ENCODE measurements at places on chromosomes 7 and 10.

DNA sequence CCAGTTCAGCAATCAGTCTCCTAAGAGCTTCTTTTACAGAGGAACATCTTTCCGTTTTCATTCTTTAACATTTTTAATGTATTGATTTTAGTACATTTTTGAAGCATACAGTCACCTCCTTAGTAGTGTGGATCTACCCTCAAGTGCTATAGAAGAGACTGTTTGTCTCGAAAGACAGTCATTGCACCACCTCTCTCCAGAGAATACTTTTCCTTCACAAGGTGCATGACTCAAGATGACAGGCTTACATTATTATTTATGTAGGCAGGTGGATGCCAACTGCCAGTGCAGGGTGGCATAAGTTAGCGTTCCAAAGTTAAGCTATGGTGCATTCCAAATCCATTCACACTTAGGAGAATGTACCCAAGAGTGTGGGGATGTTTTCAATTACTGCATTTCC is 71.8 kb downstream of the ZEB1 start:
- DNase-seq = no peak

GRCh38 chr7:71563276-71563675 is 431.3 kb downstream of the GALNT17 start:
- DNase-seq = no peak

DNA sequence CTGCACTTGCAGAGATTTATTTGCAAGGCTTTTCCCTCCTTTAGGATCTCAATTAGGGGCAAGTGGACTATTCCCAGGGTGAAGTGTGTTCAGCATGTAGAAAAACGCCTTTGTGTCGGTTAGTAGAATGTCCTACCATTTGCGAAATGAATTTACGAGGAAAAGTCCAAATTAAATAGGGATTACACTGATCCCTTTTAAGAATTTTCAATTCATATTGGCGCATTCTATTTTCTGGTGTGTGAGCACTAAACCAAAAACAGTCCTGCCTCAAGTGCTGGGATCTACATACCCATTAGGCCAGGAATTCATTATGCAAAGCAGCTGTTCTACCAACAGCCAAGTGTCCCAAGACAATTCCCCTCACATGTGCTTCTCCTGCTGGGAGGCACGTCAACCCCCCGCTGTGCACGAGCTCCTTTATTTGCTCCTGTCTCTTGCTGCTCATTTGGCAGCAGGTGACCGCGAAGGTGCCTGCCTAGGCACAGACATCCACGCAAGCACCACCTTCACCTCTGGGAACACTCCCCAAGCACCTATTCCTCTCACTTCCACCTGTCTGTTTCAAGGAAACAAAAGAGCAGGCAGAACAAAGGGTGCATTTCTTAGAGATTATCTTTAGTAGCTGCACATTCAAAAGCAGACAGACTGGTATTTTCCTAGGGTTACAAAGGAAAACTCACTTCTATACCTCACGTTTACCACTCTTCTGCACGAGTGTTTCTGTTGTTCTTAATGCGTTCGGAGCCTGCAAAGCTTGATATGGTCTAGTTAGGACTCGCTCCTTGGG is 134.6 kb upstream of the FGFR2 start:
- DNase-seq = no peak

GRCh38 chr10:96358851-96359540 is at the start of gene OPALIN:
TSS of gene OPALIN (minus strand) at chr10:96359002. CDS start at chr10:96358896, 106 bp downstream.
- no peak for DNase-seq

GRCh38 chr10:112769611-112770370 is 180.3 kb upstream of the TCF7L2 start:
- DNase-seq = no peak

DNA sequence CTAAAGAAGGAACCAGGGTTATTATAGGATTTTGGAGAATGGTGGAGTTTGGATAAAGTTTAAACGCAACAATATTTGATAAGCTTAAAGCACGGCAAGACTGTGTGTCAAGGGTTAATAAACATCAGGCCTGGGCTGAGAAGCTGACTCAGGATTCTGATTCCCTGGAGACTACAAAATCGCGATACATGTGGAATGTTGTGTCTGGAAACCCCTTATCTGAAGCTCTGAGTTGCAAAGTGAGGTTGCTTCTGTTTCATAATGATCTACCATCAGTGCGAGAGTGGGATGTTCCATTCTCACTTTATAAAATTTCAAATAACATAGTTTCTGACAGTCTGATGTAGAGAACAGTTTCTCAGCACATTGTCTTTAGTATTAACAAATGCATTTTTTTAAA is 7.8 kb downstream of the C1GALT1 start:
- peak; percentile 71 for DNase-seq

DNA sequence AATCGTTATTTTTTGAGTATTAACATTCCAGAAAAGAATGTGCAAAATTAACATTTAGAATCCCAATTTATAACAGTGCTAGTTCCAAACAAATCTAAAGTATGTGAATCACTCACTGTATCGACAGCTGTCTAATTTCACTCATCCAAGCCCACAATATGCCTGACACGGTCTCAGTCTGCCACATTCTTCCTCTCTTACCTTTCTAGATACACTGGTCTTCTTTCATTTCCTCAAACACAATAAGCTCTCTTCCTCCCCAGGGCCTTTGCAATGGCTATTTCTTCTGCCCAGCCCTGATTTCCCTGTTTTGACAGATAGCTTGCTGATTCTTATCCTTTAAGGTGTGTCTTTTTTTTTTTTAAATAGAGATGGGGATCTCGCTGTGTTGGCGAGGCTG is 48.8 kb downstream of the UBE2H start:
- no peak for DNase-seq

GRCh38 chr7:55149001-55149400 is 130.2 kb downstream of the EGFR start:
- DNase-seq = no peak

DNA sequence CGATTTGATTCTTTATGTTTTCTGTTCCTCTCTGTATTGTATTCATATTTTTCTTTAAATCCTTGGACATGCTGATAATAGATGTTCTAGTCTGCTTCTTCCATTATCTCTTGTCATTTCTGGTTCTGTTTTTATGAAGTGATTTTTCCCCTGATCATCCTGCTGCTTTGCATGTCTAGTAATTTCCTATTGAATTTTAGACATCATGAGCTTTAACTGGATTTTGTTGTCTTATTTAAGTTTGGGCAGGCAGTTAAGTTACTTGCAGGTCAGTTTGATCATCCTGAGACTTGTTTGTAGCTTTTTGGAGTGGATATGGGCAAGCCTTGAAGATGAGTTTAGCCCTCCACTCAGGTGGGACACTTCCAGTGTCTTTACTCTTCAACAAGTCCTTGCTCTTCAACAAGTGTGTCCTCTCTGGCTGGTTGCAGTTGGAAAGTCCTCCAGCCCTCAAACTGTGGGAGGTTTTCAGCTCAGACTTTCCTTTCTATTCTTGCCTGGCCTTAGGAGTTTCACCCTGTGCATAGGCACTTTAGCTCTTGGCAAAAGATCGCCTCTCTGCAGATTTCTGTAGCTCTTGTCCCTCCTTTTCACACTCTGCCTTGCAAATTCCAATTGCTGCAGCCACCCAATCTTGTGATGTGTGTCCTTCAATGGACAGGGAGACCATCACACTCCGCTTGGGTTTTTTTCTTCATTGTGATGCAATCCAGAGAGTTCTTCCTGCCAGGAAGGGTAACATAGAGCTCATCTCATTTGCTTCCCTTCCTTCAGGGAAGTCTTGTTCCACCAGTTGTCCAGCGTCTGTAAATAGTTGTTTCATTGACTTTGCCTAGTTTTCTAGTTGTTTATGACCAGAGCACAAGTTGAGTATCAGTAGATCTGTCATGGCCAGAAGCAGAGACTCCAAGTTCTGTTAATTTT is 197.2 kb upstream of the SH2B2 start:
- DNase-seq = no peak

- no peak for DNase-seq
Observed at GRCh38 chr10:86685893-86686632, 17.8 kb downstream of the LDB3 start.

DNA sequence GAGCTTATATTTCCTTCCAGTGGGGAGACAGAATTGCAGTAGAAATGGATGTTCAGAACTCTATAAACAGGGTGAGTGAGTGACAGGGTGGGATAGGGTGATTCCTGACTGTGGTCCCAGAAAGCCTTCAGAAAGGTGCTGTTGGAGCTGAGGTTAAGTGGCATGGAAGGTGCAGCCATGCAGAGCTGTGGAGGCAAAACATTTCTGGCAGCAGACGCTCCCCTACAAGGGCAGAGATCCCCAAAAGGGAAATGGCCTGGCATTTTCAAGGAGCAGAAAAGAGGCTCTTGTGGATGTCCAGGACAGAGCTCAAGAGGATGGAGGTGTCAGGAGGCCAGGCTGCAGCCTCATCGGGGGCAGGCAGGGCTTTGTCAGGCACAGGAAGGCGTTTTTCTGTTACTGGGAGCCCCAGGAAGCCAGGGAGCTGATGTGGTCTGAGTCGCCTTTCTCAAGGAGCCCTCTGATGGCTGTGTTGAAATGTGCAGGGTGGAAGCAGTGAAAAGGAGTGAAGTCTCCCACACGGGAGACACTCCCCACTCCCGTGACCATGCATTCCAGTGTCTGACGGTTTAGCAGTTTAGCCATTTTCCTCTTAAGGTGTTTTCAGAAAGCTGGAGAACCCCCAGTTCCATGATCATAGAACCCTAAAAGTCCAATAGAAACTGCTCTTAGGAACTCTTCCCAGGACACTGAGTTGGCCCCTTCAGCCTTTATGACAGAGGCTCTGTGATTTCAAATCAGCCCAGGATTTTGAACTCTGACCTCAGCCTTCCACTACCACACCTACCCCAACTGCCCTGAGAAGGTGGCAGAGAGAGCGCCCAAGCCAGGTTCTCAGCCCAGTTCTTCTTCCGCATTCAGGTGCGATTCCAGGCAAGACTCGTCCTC is 96.2 kb downstream of the C10orf105 start:
- peak; percentile 20 for DNase-seq

- DNase-seq = no peak
Observed at GRCh38 chr10:127745861-127746260, 8.9 kb downstream of the FOXI2 start.

- no peak for DNase-seq
Observed at GRCh38 chr7:119007236-119007635, 782.7 kb downstream of the ANKRD7 start.

DNA sequence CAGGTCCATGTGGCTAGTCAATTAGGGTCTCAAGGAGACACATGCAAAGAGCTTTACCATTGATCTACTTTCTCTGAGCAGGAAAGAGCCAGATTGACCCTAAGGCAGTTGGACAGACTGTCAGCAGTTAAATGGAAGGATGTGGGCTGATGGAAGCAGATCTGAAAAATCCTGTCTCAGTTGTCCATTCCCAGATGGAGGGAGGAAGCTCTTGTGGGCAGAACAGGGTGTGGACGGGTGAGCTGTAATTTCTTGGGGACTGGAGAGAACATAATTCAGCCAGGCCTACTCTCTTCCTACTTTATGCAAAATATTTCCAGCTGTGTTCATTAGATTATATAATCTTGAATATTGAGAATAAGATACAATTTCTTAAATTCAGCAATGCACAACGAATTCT is 163.6 kb downstream of the GNAT3 start:
- DNase-seq = no peak

DNA sequence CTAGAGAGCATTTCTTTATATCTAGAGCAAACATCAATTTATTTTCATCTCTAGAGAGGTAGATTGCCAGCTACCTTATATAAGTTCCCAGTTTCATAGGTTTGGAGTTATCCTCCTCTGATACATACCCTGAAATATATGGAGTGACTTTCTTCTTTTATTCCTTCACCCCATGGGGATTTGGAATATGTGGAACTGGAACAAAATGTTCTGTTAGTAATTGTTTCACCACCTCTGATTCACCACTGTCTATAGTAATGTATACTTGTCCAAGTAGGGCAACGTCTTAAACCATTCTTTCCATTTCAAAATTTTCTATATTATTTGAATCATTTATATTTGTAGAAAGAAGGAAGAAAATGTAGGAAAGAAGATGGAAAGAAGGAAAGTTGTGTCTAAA is 511.2 kb upstream of the KCND2 start:
- DNase-seq = no peak

- no peak for DNase-seq
Observed at GRCh38 chr10:112722758-112723157, 227.3 kb upstream of the TCF7L2 start.

DNA sequence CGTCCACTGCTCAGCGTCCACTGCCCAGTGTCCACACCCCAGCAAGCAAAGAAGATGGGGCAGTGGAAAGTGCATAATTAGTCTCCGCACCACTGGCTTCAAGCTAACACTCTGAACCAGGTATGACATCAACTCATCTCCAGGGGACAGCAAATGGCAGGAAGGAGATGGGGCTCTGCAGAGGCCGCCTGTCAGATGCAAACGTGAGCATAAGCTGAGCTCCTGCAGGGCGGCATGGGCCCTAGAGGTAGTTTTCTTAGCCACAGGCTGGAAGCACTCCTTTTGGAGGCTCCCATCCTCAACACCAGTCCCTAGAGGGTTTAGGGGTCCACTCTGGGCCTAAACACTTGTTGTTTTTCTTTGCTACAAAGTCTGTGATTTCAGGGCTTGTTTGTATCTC is 335.8 kb upstream of the MKI67 start:
- DNase-seq = no peak

DNA sequence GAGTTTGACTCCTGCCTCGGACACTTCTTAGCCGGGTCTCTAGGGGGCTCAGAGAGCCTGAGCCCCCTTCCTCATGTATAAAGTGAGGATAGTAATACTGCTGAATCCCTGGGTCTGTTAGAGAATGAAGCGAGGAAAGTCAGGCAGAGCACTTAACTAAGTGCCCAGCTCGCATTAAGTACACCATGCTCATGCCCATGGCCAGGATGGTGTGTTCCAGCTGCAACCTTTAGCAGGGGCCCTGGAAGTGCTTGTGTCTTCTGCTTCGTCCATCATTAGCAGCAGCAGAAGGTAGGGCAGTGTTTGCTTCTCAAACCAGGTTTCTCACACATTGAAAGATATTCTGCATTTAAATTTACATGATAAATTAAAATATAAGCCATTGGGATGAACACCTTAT is 27.3 kb upstream of the WDFY4 start:
- DNase-seq = no peak

GRCh38 chr7:45697576-45698136 is 123.5 kb downstream of the ADCY1 start:
- DNase-seq = peak; percentile 36

- DNase-seq = peak; percentile 78
Observed at GRCh38 chr10:62047228-62047892, 145.9 kb downstream of the ARID5B start.

- DNase-seq = no peak
Observed at GRCh38 chr7:66170309-66171231, 34.6 kb upstream of the TPST1 start.

DNA sequence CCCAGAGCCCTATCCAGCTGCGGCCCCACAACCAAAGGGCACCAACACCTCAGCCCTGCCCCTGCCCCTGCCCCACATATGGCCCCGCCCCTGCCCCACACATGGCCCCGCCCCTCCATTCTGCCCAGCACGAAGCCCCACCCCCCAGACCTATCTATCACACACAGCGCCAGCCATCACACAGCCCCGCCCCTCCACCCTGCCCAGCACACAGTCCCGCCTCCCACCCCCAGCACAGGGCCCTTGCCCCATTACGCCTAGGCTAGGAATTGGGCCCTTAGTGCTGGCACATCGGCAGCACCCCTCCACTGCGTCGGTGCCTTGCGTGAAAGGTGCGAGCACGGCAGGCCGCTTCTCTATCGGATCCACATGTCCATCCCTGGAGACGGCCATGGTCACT is 126.8 kb downstream of the MAD1L1 start:
- DNase-seq = no peak

GRCh38 chr10:110829721-110830410 is 41.9 kb upstream of the PDCD4 start:
- DNase-seq = no peak

GRCh38 chr7:156537006-156537405 is 103.6 kb upstream of the RNF32 start:
- DNase-seq = no peak
